GOT3 (cell line): ENCODE measurements at places on chromosomes 16 and 17.

GRCh38 chr17:33967608-33968349 lies 287.3 kb upstream of the CCL2 start:
- no peak for DNase-seq

GRCh38 chr17:16877099-16877498 lies 94.8 kb downstream of the TNFRSF13B start:
- DNase-seq = no peak

GRCh38 chr17:21066394-21066793 lies 23.6 kb upstream of the USP22 start:
- no peak for DNase-seq

- no peak for DNase-seq
These were observed 113.7 kb upstream of the DHX40 start for GRCh38 chr17:59451706-59452105.

DNA sequence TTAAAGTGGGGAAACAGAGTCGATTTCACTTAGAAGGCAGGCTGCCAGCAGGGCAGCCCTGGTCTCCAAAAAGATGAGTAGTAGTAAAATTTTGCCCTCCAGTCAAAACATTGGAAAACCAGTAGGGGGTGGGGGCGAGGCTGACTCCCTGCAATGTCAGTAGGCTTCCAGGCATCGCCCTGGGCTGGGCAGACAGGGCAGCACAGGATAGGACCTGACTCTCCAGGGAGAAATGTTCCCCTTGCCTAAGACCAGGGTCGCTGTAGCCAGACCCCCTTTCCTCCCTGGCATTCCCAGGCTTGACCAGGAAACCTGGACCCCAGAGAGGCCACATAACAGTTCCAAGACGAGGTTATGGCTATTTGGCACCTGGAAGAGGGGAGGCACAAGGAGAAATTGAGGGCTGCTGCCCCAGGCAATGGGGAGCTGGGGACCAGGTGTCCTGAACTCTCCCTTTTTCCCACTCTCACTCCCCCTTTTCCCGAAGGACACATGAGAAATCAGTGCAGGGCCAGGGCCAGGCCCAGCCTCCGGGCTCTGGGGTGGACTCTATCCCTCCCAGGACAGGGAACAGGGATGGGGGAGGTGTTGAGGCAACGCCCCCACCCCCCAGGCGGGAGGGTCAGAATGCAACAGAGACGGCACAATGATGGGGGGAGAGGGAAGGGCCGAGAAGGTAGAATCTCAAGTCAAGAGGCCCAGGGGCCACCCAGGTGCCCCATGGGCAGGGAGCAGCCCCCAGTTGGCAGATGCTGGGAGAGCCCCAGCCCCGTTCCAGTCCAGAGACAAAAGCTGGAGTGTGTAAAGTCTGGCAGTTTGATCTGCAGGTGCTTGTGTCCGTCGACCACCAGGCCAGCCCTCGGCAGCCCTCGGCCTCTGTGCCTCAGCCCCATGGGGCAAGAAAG lies 4.5 kb upstream of the SAMD14 start:
- DNase-seq = no peak
